ENCODE measurements at places on chromosomes 13 and 19.

DNA sequence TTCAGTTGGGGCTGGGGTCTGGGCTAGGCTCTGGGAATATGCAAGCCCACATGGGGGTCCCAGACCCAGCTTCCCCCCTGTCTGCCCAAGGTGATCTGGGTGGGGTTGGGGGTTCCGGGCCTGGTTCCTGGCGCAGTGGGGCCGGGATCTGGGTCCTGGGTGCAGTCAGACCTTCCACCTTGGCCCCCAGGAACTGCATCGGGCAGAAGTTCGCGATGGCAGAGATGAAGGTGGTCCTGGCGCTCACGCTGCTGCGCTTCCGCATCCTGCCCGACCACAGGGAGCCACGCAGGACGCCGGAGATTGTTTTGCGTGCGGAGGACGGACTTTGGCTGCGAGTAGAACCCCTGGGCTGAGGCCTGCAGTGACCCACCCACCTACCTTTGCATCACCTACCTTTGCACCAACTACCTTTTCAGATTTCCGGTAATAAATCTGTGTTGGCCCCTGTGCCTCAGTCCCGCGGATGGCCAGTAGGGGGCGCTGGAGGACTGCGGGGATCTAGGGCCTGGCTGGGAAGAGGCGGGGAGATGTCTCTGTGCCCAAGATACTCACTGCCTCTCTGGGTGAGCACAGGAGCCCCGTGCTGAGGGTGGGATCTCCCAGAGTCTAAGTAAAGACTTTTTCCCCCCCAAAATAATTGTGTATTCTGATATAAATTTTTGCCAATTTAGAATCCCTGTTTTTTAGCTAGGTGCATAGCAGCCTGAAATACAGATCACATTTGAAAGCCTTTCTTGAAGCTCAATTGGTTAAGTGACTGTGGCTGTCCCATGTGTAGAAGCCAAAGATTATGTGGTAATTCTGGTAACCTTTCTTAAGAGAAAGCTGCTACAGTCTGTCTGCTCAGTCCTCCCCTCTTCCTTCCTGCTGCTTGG is 11.5 kb upstream of the CYP4F3 start:
- DNase-seq: peak; percentile 83

GRCh38 chr13:110554227-110554836 is 7.2 kb downstream of the RAB20 start:
- no peak for DNase-seq

- no peak for DNase-seq
These were observed 20.3 kb upstream of the KPNA3 start for GRCh38 chr13:49812812-49813211.

GRCh38 chr19:17542042-17542441 is 13.4 kb upstream of the COLGALT1 start:
- no peak for DNase-seq

- DNase-seq: peak; percentile 69
These were observed 892 bp downstream of the TRIR start for GRCh38 chr19:12733369-12734214.

All from B cell (primary cell).